NCI-H345 (cell line): ENCODE measurements at places on chromosomes 7 and 10.

GRCh38 chr7:15225981-15226380 is 323.4 kb upstream of the DGKB start:
- no peak for DNase-seq

GRCh38 chr10:59087486-59087885 is 89.0 kb upstream of the PHYHIPL start:
- no peak for DNase-seq

DNA sequence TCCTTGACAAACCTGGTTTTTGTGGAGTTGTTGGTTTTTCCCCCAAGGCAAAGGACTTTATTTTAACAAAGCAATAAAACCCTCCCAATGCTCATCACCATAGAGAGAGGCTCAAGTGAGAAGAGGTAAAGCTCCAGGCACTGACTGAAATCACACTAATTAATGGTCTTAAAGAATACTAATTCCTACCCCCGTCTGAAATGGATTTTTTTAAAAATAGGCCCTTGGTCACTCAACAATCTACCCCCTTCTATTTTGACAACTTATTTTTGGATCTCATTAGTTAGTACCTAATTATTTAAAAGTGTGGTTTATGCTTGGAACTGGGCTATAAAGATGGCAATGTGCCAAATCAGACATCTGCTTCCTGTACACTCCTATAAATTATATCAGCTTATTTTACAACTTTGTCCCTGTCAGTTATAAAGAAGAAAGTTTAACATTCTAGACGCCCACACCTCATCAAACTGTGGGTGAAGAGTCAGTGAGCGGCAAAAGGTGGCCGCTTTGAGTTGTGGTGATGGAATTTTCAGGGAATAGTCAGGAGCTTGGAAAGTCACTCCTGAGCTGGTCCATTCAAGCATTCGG is 10.6 kb downstream of the GLI3 start:
- DNase-seq: no peak

- DNase-seq: no peak
These were observed 980 bp downstream of the ADAM8 start for GRCh38 chr10:133275684-133276092.

DNA sequence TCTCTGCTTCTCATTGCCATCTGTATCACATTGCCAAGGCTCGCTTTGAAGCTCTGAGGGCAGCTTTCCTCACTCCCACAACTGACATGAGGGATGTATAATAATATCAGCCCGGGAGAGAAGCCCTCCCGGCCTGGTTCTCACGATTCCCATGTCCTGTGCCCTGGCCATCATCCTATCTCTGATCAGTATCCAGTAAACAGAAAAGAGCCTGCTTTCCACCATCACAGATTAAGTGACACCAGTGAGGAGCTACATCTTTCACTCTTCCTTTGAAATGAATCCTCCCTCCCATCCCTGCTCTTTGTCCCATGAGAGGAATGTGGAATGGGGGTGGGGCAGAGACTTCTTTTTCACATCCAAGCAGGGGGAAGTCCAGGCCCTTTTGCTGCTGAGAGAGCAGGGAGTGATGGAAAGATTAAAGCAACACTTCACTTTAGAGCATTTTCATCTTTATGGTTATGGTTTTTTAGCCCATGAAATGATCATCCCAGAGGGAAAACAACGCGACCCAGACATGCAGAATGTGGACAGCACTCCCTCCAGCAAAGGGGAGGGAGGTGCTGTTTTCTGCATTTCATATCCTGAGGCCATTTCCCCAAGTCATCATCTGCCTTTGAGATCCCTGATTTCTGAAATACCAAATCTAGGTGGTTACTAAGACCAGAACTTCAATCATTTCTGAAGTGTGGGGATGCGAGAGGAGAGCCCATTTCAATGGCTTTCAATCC is 84.6 kb upstream of the LYZL1 start:
- no peak for DNase-seq

DNA sequence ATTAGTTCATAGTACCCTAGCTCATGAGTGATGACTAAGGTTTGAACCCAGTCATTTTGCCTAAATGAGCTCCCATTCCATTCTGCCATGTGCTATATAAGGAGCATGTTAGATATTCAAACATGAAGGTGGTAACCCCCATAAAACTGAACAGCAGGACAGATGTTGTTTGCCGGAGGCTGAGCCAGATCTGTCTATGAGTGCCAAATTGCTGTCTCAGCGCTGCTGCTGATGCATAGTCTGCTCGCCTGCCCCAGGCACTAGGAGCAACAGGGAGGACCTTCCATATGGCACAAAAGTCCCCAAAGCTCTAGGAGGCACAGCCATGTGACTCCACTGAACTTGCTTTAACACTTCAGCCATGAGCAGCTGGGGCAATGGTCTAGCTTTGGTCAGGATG is 466.0 kb upstream of the GHITM start:
- no peak for DNase-seq

DNA sequence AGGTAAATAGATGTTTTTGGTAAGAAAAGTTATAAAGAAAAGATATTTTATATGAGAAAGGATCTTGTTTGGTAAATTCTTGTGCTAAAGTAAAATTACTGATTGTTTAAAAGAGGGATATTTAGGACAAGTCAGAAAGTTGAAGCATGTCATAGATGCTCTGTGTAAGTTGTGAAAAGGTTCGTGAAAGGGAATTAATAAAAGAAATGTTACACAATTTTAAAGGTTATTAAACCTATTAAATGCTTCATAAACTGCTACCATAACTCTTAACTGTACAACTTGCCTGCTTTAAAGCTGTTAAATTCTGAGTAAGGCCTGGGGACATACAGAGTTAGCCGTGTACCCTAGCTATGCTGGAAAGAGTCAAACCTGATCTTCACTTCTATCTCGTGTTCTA is 634.1 kb downstream of the ACTR3B start:
- no peak for DNase-seq

GRCh38 chr7:152984421-152984820 is 224.9 kb downstream of the ACTR3B start:
- DNase-seq: no peak

DNA sequence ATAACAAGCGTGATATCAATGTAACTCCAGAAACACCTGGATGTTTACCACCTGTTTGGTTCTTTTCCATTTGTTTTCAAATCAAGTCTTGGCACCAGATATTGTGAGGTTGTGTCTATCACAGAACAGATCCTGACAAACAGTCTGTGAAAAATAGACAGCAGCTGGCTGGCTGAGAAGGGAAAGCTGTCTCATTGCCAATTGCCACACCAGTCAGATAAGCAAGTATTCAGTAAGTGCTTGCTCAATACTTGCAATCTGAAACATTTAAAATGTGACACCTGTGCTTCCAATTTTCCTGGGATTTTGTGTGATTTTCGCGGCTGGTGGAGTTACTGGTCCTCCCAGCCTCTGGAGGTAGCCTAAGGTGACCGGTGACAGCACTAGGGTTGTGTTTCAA is 147.9 kb upstream of the MYO3A start:
- no peak for DNase-seq

DNA sequence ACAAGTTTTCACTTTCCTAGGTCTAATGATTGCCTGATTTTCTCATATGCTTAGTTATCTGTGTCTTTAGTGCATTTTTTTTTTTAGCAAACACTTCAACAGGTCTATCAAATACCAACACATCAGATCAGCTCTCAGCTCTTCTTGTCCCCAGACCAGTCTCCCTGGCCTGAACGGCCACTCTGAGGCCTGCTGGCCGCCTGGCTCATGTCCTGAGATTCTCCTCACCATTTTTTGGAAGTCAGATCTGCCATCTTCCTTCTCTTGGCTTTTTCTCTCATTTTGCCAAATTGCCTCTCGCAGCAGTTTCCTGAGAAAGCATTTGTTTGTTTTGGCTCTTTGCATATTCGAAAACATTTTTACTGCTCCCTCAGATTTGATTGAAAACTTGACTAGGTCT is 29.3 kb downstream of the PPP2R2D start:
- no peak for DNase-seq

DNA sequence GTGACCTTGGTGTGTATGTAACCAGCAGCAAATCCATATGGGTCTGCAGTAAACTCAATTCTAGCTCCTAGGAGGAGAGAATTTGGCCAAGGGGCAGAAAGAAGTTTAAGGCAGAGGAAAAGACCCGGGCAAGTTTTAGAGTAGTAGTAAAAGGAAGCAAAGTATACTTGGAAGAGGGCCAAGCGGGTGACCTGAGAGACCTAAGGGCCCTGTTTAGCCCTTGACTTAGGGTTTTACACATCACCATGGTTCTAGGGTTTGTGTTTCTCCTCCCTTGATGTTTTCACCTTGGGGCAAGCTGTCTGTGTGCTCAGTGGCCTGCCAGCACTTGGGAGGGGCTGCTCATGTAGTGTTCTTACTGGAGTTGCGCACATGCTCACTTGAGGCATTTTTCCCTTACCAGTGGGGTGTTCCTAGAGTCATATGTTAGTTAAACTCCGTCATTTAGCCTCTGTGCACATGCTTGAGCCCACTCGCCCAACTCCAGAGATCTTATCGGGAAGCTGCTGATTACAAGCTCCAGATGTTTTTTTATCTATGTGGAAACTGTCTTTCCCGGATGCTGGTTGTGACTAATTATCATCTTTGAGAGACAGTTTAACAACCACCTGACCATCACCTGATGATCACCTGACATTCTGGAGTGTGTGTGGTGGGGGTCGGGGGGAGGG is 137.6 kb upstream of the PRSS1 start:
- DNase-seq: no peak

DNA sequence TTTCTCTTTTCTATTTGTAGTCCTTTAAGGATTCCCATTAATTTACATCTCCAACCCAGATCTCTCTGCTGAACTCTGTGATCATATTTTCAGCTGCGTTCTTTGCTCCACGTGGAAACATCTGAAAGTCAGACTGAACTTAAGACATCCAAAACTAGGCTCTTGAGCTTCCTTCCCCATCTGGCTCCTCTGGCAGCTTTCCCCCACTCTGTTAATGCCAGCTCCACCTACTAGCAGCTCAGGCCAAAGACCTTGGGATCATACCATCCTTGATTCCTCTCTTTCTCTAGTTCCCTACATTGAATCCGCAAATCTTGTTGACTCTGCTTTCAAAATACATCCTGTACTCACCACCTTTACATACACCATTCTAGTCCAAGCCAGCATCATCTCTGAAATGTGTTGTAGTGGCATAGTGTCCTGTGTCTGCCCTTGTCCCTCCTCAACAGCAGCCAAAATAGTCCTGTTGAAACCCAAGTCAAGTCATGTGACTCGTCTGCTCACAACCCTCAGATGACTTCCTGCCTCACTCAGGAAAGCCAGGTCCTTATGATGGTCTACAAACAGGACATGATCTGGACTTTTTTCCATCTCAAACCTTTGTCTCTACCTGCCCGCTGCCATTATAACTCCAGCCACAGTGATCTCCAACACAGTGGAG is 7.0 kb downstream of the REEP3 start:
- DNase-seq: no peak

GRCh38 chr10:50432211-50433009 is 181.1 kb upstream of the ASAH2 start:
- DNase-seq: no peak

DNA sequence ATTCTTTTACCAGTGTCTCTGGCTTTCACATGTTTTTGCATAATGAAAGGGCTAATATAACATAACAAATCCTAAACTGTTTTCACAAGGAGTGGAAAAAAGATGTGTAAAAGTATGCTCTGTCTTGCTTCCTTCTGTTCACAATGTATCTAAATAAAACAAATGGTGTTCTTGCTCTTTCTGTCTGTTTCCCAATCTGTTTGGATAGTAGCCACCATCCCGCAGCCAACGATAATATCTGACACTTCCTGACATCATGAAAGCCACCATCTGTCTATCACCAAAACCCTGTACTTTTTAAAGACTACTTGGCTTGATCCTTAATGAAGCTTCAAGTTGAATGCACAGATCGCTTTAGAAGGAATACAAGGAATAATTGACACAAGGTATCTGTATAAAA is 246.2 kb downstream of the ETV1 start:
- no peak for DNase-seq

- DNase-seq: no peak
These were observed 75.4 kb downstream of the PLXNA4 start for GRCh38 chr7:132500727-132501440.

- no peak for DNase-seq
These were observed 82.0 kb downstream of the FGFR2 start for GRCh38 chr10:121516093-121516865.

DNA sequence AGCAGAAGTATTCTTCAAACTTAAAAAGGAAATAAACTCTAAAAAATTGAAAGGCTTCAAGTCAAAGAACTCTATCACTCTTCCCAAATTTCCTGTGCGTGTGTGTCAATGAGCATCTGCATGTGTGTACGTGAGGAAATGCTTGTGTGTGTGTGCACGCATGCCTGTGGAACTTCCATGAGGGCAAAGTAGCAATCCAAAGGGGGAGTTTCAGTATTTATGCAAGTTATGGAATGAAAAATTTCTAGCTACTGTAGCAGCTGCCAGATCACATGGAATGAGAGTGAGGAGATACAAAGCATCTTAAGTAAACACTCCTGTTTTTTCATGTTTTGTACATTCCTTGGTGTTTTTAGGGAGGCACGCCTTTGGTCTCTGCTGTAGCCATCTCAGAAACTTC is 152.6 kb downstream of the RAPGEF5 start:
- DNase-seq: no peak

GRCh38 chr7:87226495-87226894 is 7.0 kb upstream of the TMEM243 start:
- no peak for DNase-seq

DNA sequence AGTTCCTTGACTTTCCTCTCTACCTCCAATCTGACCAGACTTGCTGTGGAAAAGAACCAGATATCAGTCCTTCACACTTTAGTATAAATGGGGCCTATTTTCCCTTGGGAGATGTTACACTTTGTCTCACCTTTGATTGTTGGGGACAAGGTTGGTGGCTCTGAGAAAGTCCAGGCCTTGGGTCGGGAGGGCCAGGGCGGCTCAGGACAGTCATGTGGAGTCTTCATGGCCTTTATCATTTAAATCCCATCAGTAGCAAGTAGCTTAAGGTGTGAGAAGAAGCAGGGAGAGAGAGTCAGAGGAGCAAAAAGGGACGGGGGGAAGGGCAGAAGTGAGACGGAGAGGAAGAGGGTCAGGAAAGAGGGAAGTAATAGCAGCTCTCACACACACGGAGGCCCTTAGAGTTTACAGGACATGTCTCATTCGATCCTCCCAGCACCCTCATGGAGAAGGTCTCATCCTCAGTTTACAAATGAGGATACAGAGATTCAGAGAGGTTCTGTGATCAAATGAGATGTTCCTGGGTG is 40.5 kb downstream of the TBATA start:
- DNase-seq: no peak

DNA sequence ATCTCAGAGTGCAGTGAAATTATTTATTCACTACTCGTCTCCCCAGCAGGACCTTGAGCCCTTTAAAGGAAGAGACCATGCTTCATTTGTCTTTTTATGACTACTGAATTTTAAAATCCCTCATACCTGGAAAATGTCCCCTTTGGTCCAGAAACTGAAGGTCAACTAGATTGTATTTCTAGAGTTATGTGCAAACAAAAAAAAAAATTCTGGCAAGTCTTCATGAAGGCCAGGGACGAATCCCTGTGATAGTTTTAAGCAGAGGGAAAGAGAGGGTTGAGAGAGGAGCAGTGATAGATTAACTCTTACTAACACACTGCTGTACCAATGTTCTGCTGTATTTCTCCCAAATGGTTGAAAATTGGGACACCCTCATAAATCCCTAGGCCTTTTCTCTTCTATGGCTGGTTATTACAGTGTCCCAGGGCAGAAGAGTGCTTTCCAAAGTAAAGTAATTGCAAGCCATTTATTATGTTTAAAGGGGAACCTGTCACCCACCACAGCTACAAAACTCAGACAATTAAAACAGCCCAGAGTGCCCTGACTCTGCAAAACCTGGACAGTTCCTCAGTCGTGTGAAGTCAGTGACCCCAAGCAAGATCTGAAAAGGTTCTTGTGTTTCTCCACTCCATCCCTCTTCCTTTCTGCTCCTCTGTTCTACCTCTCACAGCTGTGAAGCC is 182.8 kb upstream of the AOAH start:
- DNase-seq: no peak
